HS-5 (cell line): ENCODE measurements at places on chromosomes 2 and 18.

- DNase-seq: no peak
Measured at GRCh38 chr2:176445956-176446355, 176.7 kb downstream of the MTX2 start.

DNA sequence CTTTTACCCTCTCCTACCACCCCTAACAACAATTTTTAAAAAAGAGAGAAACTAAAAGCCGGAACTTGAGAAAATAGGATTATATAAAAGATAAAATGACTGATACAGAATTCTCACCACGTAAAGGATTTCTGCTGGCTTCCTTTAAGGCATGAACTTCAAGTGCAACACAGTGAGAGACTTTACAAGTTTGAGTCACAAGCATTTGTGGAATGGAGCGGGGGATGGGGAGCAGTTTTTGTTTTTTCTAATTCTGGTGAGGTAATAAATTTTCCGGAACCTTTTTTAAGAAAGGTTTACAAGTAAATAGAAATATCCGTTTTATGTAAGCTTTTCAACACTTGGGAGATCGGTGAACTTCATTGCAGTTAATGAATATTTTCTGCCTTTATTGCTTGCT lies 1.8 kb upstream of the CDH2 start:
- DNase-seq: no peak

GRCh38 chr18:47248604-47249313 lies 2.7 kb downstream of the SKOR2 start:
- DNase-seq: no peak

DNA sequence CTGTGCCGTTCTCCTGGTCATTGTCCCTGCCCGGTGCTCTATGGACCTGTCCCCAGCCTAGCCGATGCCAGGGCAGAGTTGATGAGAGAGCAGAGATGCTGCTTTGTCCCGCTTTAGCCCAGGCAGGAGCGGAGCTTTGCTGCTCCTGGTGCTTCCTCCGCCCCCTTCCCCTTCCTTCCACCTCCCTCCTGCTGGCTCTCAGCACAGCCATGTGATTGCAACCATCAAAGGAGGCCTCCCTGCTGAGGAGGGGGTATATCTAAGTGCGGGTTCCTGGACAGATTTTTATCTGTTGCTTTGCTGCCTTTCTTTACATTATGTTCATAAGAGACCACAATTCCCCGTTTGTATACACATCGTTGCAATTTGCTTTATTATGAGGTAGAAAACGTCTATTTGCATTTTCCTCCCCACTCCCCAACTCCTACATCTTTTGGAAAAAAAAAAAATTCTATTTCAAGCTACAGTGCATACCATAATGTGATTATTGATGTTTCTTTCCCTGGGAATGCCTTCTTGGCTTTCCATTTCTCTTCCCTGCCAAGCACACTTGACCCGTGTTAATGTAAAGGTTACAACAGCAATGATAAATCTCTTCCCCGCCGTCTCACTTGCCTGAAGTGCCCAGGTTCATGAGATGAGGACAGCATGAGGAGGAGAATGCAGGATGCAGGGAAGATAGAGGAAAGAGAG lies 25.4 kb downstream of the ALPK2 start:
- DNase-seq: no peak

DNA sequence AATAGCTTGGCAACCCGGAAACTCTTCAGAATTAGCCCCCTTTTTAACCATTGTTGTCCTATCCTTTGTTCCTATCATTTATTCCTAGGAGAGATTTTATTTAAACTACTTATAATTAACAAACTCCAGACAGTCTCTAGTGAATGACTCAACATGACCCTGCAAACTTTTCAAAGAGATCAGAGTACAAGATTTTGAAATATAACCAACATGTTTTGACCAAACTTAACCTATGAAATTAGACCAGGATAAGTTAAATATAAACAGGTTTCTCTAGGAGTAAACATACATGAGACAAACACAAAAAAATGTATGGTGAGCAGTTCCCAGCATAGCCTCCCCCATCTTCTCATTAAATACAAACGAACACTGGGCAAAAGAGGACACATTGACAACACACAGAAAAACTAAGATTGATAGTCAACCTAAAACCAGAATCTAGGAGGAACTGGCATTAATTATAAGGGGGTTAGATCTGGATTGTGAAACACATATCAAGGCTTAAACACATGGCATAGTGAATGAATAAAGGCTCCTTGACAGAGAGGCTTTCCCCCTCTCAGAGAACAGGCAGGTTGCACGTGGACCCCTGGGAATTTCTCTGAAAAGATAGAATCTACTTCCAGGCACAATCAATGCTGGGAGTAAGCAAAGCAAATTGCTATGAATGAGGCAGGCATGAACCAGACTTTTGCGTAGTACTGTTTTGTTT lies 284.1 kb downstream of the IRS1 start:
- no peak for DNase-seq

DNA sequence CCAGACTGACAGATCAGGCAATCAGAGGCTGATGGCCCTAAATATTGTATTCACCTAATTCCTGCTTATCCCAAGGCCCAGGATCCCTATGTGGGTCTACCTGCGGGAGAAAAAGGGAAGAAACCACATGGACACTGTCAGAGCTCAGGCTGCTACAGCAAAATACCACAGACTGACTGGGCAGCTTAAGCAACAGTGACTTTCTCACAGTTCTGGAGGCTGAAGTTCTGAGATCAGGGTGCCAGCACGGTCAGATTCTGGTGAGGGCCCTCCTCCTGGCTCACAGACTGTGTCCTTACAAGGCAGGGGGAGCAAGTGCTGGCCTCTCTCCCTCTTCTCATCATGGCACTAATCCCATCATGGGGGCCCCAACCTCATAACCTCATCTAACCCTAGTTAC lies 181.7 kb downstream of the TMEM163 start:
- no peak for DNase-seq

- no peak for DNase-seq
Measured at GRCh38 chr2:230583581-230583980, 129.1 kb upstream of the CAB39 start.

DNA sequence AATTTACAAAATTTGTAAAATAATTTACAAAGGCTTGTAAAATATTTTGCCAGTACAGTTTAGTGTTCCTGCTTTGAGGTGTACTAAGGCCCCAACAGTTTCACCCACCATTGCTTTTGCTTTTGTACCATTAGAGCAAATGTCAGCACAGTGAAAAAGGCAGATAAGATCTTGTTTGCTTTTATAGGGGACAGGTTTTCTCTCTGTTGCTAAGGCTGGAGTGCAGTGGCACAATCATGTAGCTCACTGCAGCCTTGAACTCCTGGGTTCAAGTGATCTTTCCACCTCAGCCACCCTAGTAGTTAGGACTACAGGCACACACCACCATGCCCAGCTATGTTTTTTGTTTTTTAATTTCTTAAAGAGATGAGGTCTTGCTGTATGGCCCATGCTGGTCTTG lies 19.6 kb upstream of the NPC1 start:
- DNase-seq: no peak

DNA sequence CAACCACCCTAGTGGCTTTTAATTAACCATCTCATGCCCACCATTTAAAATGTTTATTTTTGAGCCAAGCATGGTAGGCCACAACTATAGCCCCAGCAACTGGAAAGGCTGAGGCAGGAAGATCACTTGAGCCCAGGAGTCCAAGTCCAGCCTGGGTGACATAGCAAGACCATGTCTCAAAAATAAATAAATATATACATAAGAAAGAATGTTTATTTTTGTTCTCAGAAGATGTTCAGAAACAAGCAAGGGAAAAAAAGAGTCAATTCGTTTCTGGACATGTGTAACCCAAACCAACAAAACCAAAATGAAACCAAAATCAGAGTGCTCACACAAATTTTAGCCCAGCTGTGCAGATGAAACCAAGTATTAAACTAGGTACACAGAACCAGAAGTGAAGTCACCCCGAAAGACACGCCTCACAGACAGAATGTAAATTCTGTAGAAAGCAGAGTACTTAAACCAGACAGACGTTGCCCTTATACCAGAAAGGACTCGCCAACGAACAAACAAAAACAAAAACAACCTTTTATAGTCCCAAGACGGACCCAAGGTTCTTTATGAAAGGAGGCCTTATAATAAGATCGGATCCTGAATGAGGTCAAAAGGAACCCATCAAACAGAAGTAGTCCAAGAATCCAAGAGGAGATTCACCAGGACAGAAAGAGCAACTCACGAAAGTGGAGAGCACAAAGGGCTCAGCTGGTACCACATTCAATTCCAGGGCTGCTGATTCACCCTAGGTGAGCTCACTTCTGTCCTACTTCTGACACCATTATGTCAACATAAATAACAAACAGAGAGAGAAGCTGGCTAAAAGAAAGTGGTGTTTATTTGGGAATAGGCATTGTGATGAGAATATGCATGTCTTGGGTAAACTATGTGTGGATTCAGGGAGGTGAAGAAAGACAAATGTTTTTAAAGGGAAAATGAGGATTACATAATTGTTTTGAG lies 31.8 kb upstream of the MTCL1 start:
- DNase-seq: no peak

GRCh38 chr2:226888378-226888965 lies 52.6 kb downstream of the RHBDD1 start:
- no peak for DNase-seq

DNA sequence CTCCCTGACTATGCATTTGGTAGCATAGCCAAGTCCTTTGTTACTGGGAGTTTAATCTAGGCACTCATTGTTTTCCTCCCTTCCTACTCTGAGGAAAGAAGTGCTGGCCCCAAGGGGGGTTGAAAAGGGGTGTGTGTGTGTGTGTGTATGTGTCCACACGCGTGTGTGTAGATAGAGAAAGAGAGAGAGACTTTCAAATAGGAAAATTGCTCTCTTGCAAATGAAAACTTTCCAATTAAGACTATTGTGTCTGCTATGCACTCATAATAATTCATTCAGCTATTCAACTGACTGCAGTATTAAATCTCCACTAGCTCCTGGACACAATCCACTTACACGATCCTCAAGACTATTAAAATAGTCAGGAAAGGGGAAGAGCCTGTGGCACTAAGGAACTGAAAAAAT lies 92.9 kb upstream of the CSRNP3 start:
- DNase-seq: no peak

GRCh38 chr18:37313624-37314023 lies 252.0 kb downstream of the CELF4 start:
- no peak for DNase-seq

DNA sequence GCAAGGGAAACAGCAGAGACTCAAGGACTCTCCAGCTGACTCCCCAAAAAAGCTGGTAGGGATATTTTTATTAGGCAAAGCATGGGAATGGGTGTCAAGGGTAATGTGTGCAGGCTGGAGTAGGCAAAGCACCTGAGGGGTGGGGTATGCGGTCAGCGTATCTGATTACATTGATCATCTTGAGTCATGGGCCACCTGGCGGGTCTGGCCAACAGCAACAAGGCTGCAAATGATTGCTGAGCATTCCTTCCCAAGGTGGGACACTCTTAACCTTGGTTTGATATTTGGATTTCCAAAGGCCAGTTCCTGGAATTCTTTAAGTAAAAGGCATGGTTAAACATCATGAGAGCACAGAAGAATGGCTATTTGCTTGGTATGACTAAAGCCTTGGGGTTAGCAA lies 32.6 kb upstream of the CCBE1 start:
- no peak for DNase-seq

DNA sequence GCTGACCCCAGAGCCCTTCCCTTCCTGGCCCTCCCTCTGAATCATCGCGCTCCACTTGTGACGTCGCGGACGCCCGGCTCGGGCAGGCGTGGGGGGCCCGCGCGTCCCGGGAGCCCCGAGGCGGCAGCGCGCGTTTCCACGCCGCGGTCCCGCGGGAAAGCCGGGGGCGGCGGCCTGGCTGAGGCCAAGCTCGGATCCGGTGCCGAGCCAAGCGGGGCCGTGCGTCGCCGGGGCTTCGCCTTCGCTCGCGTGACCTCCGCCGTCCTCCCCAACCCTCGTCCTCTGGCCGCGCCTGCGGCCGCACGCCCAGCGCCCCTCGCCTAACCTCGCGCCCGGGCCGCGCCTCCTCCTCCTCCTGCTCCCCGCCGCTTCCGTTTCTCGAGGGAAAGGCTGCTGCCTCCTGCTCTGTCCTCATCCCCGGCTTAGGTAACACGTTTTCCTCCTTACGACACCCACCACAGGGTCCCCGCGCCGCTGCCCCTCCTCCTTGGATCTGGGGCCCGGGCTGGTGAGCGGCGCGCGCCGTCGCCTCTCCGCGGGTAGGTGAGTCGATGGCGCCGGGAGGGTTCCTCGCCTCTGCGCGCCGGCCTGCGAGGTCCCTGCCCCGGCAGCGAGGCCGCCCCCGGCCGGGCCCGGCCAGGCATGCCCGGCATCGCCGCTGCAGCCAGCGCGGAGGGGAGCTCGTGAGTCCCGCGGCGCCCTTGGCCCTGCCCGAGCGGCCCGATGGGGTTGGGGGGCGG lies at the start of gene INPP1:
Gene INPP1 (plus strand): TSS at position 54 of the 740 bp plus-strand sequence. CDS start 16,514 bp downstream, outside the sequence.
- DNase-seq: no peak

GRCh38 chr2:120239488-120240287 lies 13.0 kb upstream of the RALB start:
- DNase-seq: peak; percentile 78

GRCh38 chr2:210170446-210171303 lies 534 bp downstream of the KANSL1L start:
- peak; percentile 91 for DNase-seq

DNA sequence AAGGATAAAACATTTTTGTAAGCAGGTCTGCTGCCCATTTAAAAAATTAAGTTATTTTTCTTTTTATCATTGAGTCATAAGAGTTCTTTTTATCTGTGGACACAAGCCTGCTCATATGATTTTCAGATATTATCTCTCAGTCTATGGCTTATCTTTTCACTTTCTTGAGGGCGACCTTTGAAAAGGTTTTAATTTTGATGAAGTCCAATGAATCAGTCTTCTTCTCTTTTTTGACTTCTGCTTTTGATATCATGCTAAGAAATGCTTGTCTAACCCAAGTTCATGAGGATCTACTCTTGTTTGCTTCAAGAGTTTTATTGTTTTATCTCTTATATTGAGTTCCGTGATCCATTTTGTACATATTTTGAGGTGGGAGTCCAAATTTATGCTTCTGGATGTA lies 36.5 kb downstream of the PSMD14 start:
- DNase-seq: no peak

DNA sequence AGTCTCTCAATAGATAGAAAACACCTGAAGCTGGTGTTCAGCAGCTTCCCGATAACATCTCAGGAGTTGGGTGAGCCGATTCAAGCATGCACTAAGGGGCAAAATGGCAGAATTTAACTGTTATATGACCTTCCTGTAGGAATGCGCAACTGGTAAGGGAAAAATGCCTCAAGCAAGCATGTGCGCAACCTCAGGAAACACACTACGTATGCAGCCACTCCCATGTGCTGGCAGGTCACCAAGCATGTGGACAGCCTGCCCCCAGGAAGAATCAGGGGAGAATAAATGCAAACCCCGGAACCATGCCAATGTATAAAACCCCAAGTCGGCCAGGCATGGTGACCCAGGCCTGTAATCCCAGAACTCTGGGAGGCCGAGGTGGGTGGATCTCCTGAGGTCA lies 645.6 kb downstream of the NYAP2 start:
- DNase-seq: no peak

DNA sequence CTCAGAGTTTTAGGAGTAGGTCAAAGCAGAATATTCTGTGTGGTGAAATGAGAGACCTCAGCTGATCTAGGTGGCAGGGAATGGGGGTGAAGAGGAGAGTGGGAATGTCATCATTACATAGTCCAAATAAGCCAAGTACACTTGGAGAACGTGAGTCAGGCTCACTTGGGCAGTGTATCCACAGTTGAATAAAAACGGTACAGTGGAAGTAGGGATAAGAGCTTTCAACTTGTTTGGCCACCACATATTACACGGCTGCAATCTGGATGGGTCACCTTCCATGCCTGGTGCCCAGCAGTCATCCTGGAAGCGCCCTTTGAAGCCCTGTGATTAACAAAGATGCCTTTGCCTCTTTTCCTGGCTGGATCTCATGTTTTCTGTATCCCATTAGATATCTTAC lies 28.6 kb downstream of the MIB1 start:
- DNase-seq: no peak
